ENCODE measurements at places on chromosomes 1 and 21.

DNA sequence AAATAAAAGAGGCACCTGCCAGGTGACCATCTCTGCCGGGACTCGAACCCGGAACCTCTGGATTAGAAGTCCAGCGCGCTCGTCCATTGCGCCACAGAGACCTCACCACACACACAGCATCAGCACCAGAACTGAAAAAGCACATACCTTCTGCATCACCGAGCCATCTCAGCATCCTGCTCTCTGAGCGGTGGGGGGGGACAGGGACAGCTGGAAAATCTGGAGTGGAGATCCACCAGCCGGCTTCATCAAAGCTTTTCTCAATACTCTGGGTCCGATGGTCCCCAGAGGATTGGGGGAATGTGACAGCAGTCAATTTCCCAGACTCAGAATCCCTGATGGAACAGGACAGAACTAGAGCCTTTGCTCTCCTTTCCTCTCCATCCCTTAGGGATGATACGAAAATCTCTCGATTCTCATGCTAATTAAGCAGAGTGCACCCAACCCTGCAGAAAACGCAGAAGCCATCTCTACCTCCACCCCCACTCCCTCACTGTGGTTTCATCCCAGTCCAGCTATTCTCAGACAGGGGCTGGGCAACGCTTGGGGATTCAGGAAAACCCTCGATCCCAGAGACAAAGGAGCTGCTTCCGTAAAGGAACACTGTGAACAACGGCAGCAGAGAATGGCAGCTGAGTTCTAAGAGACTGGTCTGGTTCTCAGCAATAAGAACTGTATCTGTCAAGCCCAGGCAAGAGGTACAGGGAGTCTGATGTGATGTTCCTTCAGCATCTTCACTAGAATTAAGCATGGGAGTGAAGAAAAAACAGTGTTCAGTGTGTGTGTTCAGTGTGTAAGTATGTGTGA lies 29.6 kb upstream of the CADM3 start:
- peak; percentile 98 for DNase-seq

DNA sequence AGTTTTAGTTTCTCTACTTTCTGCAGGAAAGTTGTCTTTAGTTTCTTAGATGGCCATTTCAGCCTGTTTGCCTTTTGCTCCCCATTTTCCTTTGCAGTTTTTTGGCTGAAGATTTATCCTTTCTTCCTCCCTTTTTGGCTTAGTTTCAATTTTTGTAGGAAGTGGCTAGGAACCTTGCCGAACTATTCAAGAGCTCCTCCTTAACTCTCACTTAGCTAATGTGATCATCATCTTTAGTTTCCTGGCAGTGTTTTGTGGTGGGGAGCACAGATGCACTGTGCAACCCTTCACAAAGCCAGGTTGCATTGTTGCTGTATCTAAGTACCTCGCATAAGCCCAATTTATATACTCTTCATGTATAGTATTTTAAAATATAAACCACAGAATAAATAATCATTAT lies 28.8 kb upstream of the CCDC181 start:
- DNase-seq = no peak

- DNase-seq = no peak
Observed at GRCh38 chr1:172602706-172603105, 56.2 kb upstream of the FASLG start.

GRCh38 chr1:155116113-155116764 lies 11.4 kb upstream of the EFNA1 start:
- DNase-seq = no peak

- DNase-seq = no peak
Observed at GRCh38 chr21:41375875-41376274, 14.0 kb downstream of the MX2 start.

GRCh38 chr1:47618830-47619229 lies 181.0 kb downstream of the FOXD2 start:
- no peak for DNase-seq

DNA sequence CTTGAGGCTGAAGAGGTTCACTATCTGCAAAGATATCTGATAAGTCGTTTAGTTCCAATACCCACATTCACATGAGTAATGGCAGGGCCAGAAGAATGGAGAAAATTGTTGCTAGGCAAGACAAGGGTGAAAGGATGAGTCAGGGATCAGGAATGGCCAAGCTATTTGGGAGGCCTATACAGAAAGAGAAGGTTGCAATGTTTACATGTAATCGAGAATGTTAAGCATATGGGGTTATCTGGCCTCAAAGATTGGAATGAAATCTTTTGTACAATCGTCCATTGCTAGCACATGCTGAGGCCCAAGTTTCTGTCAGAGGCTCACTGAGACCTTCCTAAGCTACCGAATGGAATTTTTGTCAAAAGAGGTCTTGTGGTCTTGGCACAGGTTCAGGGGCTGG lies 299.9 kb upstream of the PLD5 start:
- DNase-seq = no peak

- DNase-seq = no peak
Observed at GRCh38 chr1:101262060-101262459, 25.2 kb downstream of the S1PR1 start.

GRCh38 chr1:94726981-94727685 lies 93.0 kb upstream of the SLC44A3 start:
- DNase-seq = no peak

DNA sequence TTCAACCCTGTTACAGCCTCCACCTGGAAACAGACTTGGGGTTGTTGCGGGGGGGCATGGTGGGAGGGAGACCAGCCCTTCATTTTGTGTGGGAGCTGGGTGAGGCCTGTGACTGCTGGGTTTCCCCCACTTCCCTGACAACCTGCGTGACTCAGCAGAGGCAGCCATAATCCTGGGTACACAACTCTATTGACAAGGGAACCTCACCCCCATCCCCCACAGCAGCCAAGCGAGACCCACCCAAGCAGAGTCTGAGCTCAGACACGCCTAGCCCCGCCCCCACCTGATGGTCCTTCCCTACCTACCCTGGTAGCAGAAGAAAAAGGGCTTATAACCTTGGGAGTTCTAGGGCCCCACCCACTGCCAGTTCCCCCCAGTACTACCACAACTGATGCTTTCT lies 8.0 kb upstream of the CCDC190 start:
- no peak for DNase-seq

DNA sequence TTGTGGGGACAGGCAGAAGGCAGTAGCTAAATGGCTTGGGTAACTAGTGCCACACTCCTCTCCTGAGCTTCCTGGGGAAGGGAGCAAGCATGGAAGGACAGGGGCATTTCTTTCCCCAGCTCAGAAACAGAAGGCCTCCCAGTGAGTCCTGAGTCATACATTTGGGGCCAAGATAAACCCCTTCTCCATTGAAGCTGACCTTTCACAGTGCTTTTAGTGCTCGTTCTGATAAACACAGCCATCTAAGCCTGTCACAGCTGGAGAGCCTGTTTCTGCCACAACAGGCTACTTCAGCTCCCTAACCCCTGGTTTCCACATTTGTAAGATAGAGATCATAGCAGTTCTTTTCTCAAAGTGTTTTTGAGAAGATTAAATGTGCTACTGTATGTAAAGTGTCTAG lies 374.0 kb downstream of the LMX1A start:
- no peak for DNase-seq

DNA sequence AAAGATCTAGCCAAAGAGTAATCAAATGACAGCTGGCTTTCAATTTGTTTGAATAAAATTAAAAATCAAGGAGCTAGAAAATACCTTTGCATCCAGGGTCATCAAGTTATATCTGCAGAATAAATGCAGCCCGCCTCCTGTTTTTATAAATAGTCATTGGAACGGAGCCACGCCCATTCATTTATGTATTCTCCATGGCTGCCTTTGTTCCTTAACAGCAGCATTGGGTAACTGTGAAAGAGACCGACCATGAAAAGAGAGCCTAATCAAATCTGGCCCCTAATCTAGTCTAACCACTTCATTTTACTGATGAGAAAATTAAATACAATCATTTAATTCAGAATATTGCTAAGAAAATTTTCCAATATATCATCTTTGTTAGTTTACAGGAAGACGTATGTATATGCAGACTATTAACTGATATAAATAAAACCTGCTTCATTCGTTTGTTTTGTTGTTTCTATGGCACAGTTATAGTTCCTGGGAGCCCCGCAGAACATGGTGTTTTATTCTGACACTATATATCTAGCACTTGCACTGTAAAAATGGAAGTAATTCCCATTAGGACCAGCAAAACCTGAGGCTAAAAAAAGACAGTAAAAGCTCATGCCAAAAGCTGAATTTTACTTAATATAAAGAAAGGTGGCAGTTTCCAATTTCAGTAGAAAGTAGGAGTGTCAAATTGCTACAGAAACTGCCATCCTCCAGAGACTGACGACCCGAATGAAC lies 111.8 kb upstream of the PALMD start:
- no peak for DNase-seq

GRCh38 chr21:26087223-26087918 lies 83.2 kb downstream of the APP start:
- no peak for DNase-seq

GRCh38 chr1:206497363-206497762 lies 10.0 kb upstream of the RASSF5 start:
- DNase-seq = no peak

- DNase-seq = no peak
Observed at GRCh38 chr1:91412371-91412770, 7.7 kb upstream of the HFM1 start.

- no peak for DNase-seq
Observed at GRCh38 chr21:45266518-45267389, 20.9 kb downstream of the POFUT2 start.

- DNase-seq = no peak
Observed at GRCh38 chr1:180387413-180387812, 115.0 kb downstream of the ACBD6 start.

GRCh38 chr1:59903141-59903754 lies 23.3 kb downstream of the CYP2J2 start:
- peak; percentile 49 for DNase-seq

DNA sequence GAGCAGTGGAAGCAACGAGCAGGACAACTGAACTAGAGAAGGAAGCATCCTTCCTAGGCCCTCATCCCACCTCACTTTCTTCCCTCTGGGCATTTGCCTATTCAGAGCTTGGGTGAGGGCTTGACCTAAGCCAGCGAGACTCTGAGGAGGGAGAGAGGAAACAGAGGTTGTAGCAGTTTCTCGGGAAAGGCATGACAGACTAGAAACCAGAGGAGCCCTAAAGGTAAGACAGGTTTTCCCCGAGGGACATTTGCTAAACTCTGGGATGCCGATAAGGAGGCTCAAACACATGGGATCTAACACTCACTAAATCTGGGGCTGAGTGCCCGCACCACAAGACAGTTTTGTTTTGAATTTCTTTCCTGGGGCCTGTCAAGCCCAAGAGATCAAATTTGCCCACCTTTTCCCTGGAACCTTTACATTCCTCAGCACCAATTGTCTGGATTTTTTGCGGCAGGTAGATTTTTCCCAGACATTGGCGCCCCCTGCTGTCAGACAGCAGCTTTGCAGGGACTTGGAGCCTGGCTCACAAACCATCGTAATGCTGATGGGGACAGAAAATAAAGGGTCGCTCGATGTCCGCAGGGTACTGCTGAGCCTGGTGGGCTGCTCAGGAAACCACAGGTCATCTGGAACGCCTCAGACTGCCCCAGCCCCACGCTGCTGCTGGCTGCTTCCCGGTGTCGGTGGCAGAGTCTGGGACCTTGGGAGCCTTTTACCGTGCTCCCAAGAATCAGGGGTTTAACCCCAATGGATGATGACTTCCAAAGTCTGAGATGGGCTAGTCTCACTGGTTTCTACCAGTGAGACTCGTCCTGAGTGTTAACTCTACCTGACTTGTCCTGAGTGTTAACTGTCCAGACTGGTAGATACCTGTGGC lies 23.4 kb upstream of the TSPAN2 start:
- no peak for DNase-seq

- no peak for DNase-seq
Observed at GRCh38 chr1:172450524-172450885, 6.6 kb upstream of the PIGC start.

GRCh38 chr1:100267284-100267683 lies 1.3 kb downstream of the RTCA start:
- DNase-seq = no peak

- DNase-seq = no peak
Observed at GRCh38 chr21:32196001-32196400, 82.8 kb downstream of the MIS18A start.

DNA sequence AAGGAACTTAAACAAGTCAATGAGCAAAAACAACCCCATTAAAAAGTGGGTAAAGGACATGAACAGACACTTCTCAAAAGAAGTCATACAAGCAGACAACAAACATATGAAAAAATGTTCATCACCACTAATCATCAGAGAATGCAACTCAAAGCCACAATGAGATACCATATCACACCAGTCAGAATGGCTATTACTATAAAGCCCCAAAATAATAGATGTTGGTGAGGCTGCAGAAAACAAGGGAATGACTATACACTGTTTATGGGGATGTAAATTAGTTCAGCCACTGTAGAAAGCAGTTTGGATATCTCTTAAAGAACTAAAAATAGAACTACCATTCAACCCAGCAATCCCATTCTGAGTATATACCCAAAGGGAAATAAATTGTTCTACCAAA lies 51.2 kb downstream of the MRPL39 start:
- no peak for DNase-seq

- no peak for DNase-seq
Observed at GRCh38 chr1:70358921-70359564, 4.5 kb upstream of the ANKRD13C start.

- no peak for DNase-seq
Observed at GRCh38 chr1:113146242-113147072, 73.5 kb downstream of the LRIG2 start.

DNA sequence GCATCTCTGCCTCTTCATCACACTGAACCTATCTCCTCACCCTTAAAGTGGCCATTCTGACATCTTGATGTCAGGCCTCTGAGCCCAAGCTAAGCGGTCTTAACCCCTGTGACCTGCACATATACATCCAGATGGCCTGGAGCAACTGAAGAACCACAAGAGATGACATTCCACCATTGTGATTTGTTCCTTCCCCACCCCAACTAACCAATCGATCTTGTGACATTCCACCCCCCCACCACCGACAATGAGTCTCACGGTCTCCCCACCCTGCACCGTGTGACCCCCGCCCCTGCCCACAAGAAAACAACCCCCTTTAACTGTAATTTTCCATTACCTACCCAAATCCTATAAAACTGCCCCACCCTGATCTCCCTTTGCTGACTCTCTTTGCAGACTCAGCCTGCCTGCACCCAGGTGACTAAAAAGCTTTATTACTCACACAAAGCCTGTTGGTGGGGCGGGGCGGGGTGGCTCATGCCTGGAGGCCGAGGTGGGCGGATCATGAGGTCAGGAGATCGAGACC lies 21.0 kb upstream of the PINK1 start:
- DNase-seq = no peak

- DNase-seq = no peak
Observed at GRCh38 chr1:108152782-108153222, 47.3 kb downstream of the SLC25A24 start.

DNA sequence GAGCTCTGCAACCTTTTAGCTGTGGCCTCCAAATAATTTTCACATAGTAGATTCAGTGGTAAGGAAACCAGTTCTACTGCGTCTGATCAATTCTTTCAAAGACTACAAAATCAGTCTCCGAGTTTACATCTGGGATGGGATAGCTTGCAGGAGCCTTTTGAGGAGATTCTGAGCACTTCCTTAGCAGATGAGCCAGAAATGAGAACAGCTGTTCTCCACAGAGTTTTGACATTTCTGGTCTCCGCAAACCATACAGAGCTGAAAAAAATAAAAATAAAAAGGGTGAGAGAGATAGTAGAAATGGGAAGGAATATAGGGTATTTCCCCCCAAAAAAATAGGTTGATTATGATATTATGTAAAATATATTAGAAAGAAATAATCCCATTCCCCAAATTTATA lies 119.3 kb downstream of the LYPLAL1 start:
- no peak for DNase-seq

All from C1 segment of cervical spinal cord (tissue), 14 donors.